Stimulated activated CD8-positive, alpha-beta memory T cell treated with anti-CD3 and anti-CD28 coated beads, Interleukin-7, amount 100 ng/mL, for 48 hours (primary cell): ENCODE measurements at places on chromosomes 3 and 15.
A peak's percentile ranks its signal among the peaks of the same experiment; 100 is the strongest.

- no peak for DNase-seq
These were observed 25.0 kb downstream of the LRRC58 start for GRCh38 chr3:120324190-120324589.

DNA sequence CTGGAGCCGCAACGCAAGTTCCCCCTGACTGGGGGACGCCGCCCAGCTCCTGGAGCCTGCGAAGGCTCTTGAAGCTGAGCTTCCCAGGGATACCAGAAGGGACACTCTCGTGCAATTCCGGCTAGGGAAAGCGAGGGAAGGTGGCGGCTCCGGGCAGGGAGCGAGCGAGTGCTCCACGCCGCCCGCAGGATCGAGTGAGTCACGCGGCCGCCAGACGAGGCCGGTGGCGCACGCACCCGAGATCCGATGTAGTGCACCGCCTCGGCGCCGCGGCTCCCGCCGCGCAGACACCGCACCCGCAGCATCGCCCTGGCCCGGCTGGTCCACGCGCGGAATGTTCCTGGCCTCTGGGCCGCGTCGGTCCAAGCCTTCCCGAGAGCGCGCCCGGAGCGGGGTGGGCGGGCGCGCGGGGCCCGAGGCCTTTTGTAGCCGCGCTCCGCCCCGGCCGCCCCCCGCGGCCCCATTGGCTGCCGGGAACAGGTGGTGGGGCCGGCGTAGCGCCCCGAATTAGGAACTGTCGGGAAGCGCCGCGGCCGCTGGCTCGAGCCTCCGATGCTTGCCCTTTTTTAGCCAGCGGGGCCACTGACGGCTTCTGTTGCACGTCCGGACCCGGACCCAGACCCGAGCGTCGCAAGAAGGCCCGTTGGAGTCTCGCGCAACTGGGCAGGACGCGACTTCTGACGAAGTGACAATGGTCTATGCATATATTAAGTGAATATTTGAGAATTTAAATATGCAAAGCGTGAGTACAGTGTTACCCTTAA lies at the start of gene GATM:
TSS of gene GATM (minus strand) at position 396 of the 764 bp plus-strand sequence. CDS start at position 305, 91 bp downstream.
- DNase-seq: peak; percentile 25

DNA sequence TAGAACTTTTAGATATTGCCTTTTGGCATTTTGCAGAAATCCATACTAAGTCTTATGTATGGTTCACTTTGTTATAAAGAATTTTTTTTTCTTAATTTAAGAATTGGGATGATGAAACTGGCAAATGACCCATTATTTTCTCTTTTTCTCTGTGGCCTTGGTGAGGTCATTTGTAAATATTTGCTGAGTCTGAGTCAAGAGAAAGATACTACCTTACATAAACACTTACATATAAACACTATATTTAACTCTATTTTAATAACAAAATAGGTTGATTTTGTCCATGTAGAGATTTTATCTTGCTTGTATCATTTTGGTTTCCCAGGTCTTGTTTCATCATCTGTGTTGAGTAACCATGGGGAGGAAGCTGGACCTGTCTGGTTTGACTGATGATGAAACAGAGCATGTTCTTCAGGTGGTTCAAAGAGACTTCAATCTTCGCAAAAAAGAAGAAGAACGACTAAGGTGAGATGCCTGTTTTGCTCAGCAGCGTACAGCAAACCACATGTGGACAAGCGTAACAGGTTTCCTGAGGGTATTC lies 91.1 kb downstream of the MYRIP start:
- no peak for DNase-seq

GRCh38 chr15:51869060-51869421 lies 39.6 kb downstream of the TMOD3 start:
- DNase-seq: no peak

- DNase-seq: no peak
These were observed 18.6 kb downstream of the UBE2Q2 start for GRCh38 chr15:75861750-75862402.

- no peak for DNase-seq
These were observed 15.0 kb upstream of the TRANK1 start for GRCh38 chr3:36959821-36960220.

GRCh38 chr15:82870727-82871320 lies 61.4 kb downstream of the WHAMM start:
- DNase-seq: no peak

GRCh38 chr3:44890258-44890657 lies 15.8 kb downstream of the TGM4 start:
- DNase-seq: no peak

DNA sequence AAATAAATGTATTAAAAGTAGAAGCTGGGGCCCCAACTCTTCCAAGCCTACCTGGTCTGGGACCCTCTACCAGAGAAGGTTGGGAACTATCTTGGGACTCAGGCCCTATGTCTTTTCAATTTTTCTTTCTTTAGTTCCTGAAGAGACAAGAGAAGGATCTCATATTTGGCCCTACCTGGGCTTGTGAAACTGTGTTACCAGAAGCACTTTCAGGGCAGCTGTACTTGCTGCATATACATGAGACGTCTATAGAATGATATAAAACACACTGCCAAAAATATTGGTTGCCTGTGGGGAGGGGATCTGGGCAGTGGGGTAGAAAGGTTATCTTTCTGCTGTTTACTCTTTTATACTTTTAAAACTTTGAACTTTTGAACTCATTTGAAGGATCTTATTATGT lies 604 bp upstream of the EPB42 start:
- no peak for DNase-seq

GRCh38 chr3:189635339-189635738 lies 4.2 kb downstream of the TP63 start:
- DNase-seq: no peak

DNA sequence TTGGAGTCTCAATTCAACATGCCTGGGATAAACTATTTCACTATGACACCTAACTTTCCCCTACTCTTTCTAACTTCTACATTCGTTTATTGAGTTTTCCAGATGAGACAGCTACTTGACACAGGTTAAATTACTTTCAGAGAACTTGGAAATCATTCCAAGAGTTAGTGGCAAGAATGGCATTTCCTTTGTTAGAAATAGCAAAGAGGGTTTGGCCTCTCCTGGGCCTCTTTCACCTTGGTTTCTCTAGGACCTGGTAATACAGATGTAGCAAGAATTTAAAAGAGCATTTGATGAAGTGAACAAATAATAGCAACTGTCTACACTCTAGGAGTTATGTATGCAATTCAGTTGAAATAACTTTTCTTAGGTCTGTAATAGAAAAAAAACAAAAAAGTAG lies 748.9 kb downstream of the MECOM start:
- DNase-seq: no peak

DNA sequence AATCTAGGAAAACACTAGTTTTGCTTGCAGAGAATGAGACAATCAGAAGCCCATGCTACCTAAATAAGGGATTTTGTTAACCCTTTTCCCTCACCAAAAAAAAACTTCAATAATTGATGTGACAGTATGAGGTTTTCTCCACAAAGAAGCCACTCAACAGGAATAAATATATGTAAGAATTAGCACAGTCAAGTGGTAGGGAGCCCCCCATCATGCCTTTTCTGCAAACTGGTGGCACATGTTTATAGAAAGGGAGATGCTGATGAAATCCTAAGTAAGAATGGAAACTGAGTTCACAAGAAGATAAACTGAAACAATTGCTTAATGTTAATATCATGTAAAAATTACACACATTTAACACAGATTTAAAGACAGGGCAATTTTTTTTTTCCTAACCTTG lies 51.0 kb downstream of the PHC3 start:
- DNase-seq: no peak

DNA sequence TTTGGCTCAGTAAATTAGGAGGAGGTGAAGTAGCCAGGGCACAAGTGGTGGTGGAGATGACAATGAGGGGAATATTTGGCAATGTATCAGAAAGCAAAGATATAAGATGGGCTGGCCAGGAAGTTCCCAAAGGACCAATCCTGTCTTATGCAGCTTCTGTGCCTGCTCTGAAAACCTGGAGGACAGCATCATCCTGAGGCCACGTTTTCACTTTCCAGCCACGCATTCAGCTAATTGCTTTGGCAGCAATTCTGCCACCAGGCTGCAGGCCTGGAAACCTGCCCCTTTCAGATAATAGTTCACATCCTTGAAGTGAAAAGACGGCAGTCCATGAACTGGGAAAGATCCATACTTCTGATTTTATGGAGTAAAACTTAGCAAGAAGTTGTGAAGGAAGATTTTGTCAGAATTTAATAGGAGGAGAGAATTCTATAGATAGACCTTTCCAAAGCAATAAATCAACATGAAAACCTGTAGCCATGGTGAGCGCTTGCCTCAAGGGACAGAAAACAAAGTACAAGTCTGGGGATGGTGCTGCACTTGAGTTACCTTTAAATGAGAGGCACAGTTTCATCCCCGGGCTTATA lies 682.5 kb downstream of the GRM7 start:
- DNase-seq: no peak

GRCh38 chr3:138327831-138328230 lies 1.8 kb downstream of the NME9 start:
- DNase-seq: no peak

- DNase-seq: no peak
These were observed 123.3 kb downstream of the NFKBIZ start for GRCh38 chr3:101972430-101973162.

DNA sequence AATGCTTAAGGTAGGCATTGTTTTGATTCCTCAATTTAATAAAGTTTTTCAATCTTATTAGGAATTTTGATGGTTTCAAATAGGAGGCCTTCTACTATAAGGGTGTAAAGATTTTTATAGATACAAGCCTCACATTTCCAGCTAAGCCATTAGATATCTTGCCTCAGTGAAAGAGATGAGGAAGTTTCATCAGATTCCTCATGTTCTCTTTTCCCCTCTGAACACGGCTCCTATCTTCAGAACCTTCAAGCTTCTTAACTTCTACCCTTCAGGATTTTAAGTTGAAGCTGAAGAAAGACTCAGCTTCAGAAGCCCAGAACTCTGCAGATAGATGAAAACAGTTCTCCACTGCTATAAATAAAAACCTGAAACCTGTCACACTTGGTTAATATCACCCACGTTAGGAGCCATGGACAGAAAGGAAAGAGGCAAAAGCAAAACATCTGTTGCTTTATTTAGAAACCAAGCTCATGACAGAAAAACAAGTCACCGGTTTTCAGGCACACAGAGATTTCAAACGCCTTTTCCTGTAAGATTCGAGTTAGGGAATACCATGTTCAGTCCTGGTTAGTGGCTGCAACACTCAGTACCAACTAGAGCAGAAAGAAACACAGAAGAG lies 82.2 kb upstream of the GOLGA8B start:
- DNase-seq: no peak

- DNase-seq: no peak
These were observed 149.3 kb upstream of the CTDSPL start for GRCh38 chr3:37712421-37712820.

DNA sequence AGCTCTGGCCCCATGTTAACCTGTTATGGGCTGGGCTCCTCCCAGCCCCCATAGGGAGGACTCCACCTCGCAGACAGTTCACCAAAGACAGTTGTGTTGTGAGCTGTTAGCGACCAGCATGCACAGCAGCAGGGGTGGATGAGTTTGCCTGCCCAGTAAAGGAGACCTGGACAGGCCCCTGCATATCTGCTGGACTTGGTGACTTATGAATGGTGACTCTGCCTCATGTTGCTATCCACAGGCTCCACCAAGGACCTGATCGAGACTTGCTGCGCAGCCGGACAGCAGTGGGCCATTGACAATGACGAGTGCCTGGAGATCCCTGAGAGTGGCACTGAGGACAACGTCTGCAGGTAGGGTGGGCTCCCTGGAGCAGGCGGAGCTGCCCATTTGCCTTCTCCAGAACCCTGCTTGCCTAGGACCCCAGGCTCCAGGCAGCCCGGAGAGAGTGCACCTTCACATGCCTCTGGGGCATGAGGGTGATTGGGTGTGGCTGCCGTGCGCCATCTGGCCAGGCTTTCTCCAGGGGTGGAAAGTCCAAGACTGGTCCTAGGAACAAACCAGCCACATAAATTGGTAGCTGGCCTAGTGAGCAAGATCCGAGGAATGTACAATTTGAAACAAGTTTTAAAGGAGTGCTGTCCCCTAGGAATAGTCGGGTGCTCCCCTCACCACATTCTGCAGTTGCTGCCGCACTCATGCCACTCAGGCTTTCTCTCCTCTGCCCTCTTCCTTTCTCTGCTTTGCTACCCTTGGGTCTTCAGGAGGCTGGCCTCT lies 59.1 kb downstream of the FBLN2 start:
- no peak for DNase-seq

- DNase-seq: no peak
These were observed 184.0 kb downstream of the GOLGA6L6 start for GRCh38 chr15:20357481-20358065.

DNA sequence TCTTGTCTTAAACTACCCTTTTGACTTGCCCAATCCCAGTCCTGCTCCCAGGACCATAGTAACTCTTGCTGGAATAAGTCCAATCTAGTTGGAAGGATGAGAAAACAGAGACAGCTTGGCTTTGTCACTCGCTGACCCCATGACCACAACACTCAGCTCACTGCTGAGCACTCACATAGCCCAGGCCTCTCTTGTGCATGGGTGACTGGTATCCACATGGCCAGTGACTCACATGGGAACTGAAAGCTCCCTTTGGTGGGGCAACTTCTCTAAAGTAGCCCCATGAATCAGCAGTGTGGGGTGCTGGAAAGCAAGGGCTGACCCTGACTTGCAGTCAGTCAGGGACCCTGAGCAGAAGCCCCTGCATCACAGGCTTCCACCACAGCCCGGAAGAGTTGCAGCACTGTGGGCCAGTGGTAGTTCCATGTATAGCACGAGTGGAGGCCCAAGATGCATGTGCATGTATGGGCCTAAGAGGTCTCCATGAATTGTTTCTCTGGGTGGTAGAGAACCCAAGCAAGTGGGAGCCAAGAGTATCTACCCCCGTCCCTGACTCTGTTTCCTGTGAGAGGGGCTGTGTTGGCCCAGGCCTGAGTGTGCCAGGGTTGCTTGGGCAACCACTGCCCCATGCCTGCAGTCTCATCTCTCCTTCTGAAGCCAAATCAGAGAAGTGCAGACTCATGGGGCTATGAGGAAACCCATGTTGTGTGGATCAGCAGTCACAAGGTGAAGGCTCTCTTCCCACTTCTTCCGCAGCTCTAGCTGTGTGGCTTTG lies 62.1 kb upstream of the XCR1 start:
- peak; percentile 59 for DNase-seq

DNA sequence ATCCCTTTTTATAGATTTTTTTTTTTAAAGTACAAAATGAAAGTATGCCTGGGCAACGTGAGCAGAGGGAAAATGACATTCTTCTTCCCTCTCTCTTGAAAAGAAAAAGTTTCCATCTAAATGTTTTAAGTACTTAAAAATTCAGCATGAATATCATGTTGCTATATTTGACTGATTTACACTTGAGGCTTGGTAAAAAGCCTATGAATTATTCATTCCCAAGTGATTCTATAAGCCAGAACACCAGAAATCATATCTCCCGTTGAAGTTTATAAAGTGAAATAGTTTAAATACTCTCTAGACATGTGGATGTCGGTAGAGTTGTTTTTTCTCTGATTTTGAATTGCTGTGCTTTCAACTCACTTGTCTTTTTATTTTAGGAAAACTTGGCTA lies 276.2 kb upstream of the RARB start:
- DNase-seq: no peak

DNA sequence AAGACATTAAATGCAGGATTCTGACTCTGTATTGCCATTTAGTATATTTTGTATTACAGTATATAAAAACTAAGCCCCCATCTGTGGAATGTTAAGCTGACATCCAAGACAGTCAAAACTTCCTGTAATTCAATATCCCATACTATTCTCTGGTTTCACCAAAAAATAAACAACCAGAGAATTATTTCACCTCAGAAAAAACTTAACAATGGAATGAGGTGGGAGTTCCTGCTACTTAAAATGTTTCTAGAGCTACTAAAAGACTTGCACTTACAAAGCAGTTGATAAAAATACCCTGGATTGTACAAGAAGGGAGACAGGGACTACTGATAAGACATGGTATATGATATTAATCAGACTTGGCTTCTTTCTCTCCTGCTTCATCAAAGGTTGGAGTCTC lies 8.3 kb downstream of the ARL13B start:
- no peak for DNase-seq
